ENCODE measurements at places on chromosomes 7 and 10. TPM values are rescaled to one million over a fixed set of nuclear protein-coding genes. Genes with fewer than 3 reads are reported as not detected.

GRCh38 chr7:121109145-121109544 lies 120.6 kb downstream of the CPED1 start:
- no peak overlapping the region for H3K27ac ChIP-seq
- no peaks in the 10 kb centered on the region for H3K27me3 ChIP-seq
- no peaks in the 10 kb centered on the region for H3K36me3 ChIP-seq
- no peaks in the 10 kb centered on the region for H3K4me1 ChIP-seq

DNA sequence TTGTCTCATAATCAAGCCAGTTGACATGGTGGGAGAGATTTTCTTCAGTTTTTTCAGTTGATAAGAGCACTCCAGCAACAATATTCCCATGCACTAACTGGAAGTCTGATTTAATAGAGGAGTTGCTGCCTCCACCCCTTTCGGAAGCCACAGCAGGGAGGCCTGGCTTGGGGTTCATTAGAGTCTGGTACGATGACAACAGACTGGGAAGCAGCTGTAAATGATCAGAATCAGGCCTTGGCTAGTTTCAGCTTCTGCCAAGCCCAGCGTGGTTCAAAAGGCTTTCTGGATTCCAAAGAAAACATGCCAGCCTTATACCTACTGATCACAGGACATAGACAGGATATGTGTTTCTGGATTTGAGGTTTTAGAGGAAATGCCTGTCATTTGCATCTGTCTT lies 274.0 kb downstream of the CSTF2T start:
- H3K4me1 ChIP-seq = peaks cover 6% of the 10 kb centered on the region
- peak; percentile 2 for DNase-seq
- H3K27ac ChIP-seq = no peak overlapping the region
- H3K27me3 ChIP-seq = no peaks in the 10 kb centered on the region
- no peak overlapping the region for H3K4me3 ChIP-seq

SHTN1 gene
- 31.7 TPM for total RNA-seq

DNA sequence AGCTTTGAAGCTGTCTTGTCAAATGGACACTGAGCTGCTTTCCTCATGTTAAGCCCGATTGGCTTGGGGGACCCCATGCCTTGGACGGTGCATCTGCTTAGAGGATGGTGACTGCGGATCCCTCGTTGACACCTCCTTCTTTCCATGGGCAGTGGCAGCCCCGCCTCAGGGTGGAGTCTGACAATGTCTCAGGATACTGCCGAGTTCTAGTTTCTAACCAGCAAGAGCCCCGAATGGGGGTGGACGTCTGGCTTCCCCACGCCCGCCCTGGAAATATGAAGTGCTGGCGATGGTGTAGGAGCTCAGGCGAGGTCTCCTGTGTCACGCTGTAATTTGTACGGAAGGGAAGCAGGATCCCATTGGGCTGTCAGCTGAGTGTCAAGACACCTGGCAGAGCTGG lies 106.2 kb upstream of the CTBP2 start:
- no peak overlapping the region for H3K27ac ChIP-seq
- DNase-seq = no peak
- no peaks in the 10 kb centered on the region for H3K36me3 ChIP-seq

MPLKIP gene
- 27.4 TPM for total RNA-seq

- H3K4me1 ChIP-seq = peaks cover 7% of the 10 kb centered on the region
- no peaks in the 10 kb centered on the region for H3K27me3 ChIP-seq
- peak overlapping the region; percentile 52 for H3K27ac ChIP-seq
These were observed 32.5 kb downstream of the ZNF438 start for GRCh38 chr10:30999070-30999712.

- no peaks in the 10 kb centered on the region for H3K27me3 ChIP-seq
- H3K4me3 ChIP-seq = no peak overlapping the region
- H3K4me1 ChIP-seq = peaks cover 11% of the 10 kb centered on the region
- DNase-seq = no peak
These were observed 47.6 kb downstream of the BPGM start for GRCh38 chr7:134694299-134694698.
